GM20000 (cell line): ENCODE measurements at places on chromosomes 12 and 14.

DNA sequence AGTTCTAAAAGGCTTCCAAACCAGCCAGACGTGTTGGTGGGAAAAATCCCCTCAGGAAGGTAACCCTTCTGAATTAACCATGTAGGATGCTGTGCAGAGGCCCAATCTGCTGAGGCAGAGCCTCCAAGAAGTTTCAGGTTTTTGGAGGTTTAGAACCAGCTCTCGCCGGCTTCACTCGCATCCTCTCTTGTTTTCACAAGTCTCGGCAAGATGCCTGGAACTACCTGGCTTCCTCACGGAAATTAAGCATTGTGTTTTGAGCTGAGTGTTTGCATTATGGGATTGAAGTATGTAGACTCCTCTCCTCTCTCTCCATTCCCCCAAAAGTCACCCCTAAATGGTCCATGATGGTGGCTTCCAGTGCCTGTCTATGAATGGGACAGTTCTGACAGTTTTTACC is 20.6 kb downstream of the LTBP2 start:
- no peak for DNase-seq

- no peak for DNase-seq
These were observed 13.2 kb downstream of the RTN1 start for GRCh38 chr14:59857328-59857727.

- DNase-seq = no peak
These were observed 361.1 kb upstream of the ATP2B1 start for GRCh38 chr12:90069711-90070110.

DNA sequence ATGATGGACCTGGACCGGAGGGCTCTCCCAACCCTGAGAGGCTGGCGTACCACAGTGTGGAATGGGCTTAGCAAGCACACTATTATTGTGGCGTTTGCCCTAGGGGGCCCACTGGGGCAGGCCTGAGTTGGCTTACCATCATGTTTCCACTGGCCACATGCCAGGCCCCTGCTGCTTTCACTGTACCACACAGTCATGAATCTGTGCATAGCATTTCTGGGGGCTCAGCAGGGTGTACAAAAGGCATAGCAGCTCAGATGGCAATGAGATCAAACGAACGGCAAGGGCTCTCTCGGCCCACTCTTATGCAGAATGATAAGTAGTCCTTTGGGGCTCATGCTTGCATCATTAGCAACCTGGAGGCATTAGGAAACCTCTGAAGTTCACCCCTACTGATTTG is 137.0 kb upstream of the HIF1A start:
- no peak for DNase-seq

DNA sequence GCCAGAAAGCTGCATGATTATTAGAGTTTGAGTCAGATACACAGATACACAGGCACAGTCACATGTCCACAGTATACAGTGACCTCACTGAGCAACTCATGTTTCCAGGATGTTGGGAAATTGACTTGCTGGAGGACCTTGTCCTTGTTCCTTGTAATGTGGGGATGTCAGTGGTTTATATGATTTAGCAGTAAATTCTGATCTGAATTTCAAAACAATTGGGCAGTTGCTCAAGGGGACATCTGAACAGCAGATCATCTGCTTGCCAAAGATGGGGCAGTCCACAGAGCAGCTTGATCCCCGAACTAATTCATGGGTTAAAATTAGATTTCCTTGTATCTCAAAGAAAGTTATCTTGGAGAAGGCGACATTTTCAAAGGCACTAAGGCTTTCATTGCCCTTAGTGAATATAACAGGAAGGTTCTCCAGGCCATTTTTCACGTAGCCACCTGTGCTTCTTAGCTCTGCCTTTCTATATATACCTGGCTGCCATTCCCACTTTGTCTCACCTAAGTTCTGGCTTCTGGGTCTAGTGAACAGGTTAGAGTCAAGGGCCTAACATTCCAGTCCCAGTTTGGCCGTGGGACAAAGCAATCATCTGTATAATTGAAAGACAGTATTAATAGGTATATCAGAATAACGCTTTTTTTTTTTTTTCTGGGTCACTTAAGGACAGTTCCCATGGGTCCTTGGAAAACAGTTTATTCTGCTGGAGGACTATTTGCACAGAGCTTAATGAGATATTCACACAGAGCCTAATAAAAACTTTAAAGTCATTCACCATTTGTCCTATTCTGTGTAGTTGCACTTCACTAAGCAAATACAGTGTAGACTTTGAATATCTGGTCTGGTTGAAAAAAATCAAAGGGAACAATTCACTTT is 64.9 kb upstream of the STRN3 start:
- DNase-seq = no peak
